SJSA1 (cell line): ENCODE measurements at places on chromosomes 11 and 22. TPM values are rescaled to one million over a fixed set of nuclear protein-coding genes. Genes with fewer than 3 reads are reported as not detected.

DNA sequence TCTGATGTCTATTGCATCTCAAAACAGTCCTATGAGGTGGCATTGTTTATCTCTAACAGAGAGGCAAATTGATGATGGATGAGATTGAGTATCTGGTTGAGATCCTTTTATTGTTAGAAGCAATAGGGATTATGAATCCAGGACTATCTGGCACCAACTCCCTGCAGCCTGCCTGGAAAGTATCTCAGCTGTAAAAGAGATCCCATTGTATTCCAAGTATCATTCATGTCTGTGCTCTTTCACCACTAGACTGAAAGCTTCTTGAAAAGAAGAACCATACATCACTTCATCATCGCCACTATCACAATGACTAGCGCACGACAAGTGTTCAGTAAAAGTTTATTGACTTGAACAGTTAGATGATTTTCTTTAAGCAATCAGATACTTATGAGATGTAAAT, 41.9 kb upstream of the PCF11 start:
- no peaks in the 10 kb centered on the region for H3K36me3 ChIP-seq
- no peak for DNase-seq
- no peak overlapping the region for H3K27ac ChIP-seq

DNA sequence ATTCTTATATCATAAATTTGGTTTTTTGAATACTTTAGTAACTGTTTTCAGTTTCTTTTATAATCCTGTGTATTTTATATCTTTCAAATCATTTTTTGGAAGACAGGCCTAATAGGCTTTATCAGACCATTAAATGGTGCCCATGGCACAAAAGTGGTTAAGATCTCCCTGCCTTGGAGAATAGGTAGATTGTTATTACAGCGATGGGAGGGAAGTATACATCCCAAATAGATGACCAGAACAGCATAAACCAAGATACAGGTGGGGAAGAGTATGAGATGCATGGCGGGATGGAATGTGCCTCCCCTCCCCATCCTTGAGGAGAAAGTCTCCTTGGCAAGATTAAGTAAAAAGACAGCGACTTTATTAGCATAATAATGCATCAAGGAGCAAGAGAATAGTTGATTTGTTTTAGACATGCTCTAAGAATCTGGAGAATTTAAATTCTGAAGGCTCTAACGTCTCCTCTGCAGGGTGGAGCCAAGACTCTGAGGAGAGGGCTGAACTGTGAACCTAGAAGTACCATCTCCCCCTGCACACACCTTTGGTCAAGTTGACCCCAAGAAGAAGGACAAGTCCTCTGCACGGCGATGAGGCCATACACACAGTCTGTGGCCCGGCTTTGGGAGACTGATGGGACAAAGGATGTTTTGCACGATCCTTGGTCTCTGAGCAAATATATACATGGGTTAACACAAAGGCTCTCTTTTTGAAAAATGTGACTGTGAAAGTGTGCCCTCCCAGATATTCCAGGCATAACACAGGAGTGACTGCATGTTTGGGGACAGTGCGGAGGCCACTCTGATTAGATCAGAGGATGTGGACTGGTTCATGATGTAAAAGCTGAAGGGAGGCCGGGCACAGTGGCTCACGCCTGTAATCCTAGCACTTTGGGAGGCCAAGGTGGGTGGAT, 61.1 kb upstream of the SLC35C1 start:
- no peak overlapping the region for H3K27ac ChIP-seq
- H3K36me3 ChIP-seq: no peaks in the 10 kb centered on the region
- peaks cover 24% of the 10 kb centered on the region for H3K27me3 ChIP-seq
- no peak overlapping the region for H3K4me3 ChIP-seq
- DNase-seq: no peak

GRCh38 chr22:36016684-36017083, 11.9 kb downstream of the RBFOX2 start:
- H3K27ac ChIP-seq: no peak overlapping the region
- H3K36me3 ChIP-seq: peaks cover 9% of the 10 kb centered on the region
- DNase-seq: no peak
- peaks cover 4% of the 10 kb centered on the region for H3K4me1 ChIP-seq
- no peak overlapping the region for H3K4me3 ChIP-seq

GRCh38 chr22:34804604-34805003, 261.4 kb upstream of the ISX start:
- H3K4me3 ChIP-seq: no peak overlapping the region
- no peaks in the 10 kb centered on the region for H3K4me1 ChIP-seq
- H3K27me3 ChIP-seq: no peaks in the 10 kb centered on the region
- H3K27ac ChIP-seq: no peak overlapping the region
- DNase-seq: no peak

- no peaks in the 10 kb centered on the region for H3K4me1 ChIP-seq
- no peak for DNase-seq
- H3K27me3 ChIP-seq: peaks cover 8% of the 10 kb centered on the region
- H3K36me3 ChIP-seq: no peaks in the 10 kb centered on the region
Measured at GRCh38 chr11:30594646-30595411, 8.7 kb upstream of the MPPED2 start.

- no peak for DNase-seq
- H3K4me3 ChIP-seq: no peak overlapping the region
- no peak overlapping the region for H3K27ac ChIP-seq
- H3K4me1 ChIP-seq: peaks cover 35% of the 10 kb centered on the region
Measured at GRCh38 chr11:69448471-69449284, 32.8 kb upstream of the LINC01488 start.

GRCh38 chr11:130677486-130678153, 229.2 kb downstream of the ADAMTS15 start:
- H3K4me3 ChIP-seq: no peak overlapping the region
- peak; percentile 74 for DNase-seq
- H3K27ac ChIP-seq: peak overlapping the region; percentile 90
- peaks cover 41% of the 10 kb centered on the region for H3K4me1 ChIP-seq
- H3K27me3 ChIP-seq: no peaks in the 10 kb centered on the region
- no peaks in the 10 kb centered on the region for H3K36me3 ChIP-seq

DNA sequence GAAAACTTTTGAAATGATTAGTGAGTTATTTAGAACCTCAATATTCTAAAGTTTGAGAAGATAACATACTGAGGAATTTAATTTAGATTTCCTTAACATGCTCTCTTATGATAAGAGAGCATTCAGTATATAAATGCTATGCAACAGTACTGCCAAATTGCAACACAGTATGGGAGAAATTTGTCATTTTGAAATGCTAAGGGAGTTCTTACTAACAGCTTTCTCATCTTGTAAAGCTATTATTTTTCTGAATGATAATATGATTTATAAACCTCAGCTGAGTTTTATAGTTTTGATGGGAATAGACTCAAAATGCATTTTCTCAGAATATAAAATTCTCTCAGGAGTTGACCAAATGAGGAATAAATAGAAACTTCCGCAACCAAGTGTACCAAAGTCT, 108.4 kb downstream of the SPON1 start:
- H3K27me3 ChIP-seq: no peaks in the 10 kb centered on the region
- H3K36me3 ChIP-seq: no peaks in the 10 kb centered on the region
- DNase-seq: no peak
- peaks cover 20% of the 10 kb centered on the region for H3K4me1 ChIP-seq
- H3K27ac ChIP-seq: no peak overlapping the region
- no peak overlapping the region for H3K4me3 ChIP-seq

DNA sequence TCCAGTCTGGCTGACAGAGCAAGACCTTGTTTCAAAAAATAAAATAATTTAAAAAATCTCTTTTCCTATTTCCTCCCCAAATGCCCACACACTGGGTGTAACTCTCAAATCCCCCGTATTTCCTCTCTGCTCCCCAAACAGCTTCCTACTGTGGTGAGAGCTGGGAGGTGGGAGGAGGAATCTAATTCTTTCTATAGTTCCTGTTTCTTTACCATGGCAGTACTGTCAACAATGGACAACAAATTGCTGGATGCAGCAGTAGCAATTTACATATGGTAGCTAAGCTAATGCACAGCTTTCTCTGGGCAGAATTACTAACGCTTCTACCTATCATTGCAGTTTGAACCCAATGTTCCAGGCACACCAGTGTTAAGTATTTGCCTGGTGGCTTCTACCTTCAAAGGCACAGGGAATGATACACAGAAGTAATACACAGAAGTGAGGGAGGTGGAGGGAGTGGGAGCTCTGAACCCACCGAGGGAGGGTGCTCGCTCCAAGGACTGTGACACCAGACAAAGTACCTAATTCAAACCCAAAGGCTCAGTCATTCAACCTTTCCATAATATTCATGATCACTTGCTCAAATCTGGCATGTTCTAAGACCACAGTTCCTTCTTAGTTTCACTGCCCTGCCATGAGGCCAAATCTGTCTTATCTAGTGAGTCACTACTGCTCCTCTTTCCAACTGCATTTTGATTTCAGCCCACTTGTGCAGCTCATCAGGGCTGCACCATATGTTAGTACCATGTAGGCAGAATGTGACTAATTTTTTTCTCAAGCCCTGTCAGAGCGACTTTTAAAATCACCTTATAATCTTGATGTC, 37.9 kb downstream of the CELF1 start:
- no peak for DNase-seq
- H3K27ac ChIP-seq: peak overlapping the region; percentile 17; the same call in 1 of the 2 replicates
- peaks cover 42% of the 10 kb centered on the region for H3K4me1 ChIP-seq
- H3K27me3 ChIP-seq: no peaks in the 10 kb centered on the region

DNA sequence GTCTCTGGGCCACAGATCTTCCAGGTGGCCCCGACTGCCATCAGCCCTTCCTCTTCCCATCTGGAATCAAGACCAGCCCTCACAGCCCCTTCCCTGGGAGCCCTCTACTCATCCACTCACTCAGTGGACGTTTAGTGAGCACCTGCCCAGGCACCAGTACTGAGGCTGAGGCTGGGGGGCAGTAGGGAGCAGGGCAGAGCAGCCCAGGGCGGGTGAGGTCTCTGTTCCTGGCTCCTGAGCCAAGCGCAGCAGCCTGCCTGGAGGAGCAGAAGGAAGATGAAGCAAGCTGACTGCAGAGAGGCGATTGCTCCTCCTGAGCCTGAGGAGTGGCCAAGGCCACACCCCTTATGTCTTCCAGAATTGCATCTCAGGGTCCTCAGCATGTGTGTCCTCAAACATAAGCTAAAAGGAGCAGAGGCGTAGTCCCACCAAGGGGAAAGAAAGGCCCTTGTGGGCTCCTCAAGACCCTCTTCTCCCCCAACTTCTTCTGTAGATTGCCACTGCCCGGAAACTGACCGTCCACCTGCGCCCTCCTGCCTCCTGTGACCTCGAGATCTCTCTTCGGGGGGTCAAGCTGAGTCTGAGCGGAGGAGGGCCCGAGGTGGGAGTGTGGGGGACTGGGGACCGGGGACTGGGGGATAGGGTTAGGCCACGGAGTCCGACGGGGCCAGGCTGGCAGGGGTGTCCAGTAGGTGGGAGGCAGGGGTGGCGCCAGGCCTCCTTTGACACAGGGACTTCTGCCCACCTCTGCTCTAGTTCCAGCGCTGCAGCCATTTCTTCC, 5.8 kb downstream of the MAPK8IP2 start:
- DNase-seq: no peak
- H3K4me3 ChIP-seq: no peak overlapping the region
- no peaks in the 10 kb centered on the region for H3K4me1 ChIP-seq
- H3K27me3 ChIP-seq: peaks cover 60% of the 10 kb centered on the region
- H3K27ac ChIP-seq: no peak overlapping the region

- H3K27me3 ChIP-seq: peaks cover 9% of the 10 kb centered on the region
- peaks cover 13% of the 10 kb centered on the region for H3K36me3 ChIP-seq
- no peak overlapping the region for H3K4me3 ChIP-seq
- no peak for DNase-seq
Measured at GRCh38 chr11:12922418-12922817, 86.7 kb upstream of the RASSF10 start.

DNA sequence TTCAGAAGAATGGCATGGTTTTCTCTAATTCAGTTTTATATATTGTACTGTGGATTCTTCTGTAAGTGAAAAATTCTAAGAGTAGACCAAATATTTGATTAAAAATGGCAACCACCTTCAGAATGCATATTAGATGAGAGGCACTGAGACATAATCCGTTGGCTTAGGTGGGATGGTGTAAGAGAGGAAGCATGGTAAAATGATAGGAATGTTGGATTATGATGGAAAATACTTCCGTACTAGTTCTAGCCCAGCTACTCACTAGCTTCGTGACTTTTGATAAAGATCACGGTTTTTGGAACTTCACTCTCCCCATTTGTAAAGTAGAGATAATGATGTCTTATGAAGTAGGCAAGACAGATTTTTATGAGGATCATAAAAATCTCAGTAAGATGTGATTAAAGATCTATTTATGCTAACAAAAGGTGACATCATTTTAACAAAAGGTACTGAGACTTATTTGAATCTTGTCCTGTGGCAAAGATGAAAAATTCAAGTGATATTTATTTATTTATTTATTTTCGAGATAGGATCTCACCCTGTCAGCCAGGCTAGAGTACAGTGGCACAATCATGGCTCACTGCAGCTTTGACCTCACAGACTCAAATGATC, 37.5 kb downstream of the UVRAG start:
- no peaks in the 10 kb centered on the region for H3K36me3 ChIP-seq
- no peaks in the 10 kb centered on the region for H3K27me3 ChIP-seq
- no peaks in the 10 kb centered on the region for H3K4me1 ChIP-seq
- DNase-seq: no peak
- no peak overlapping the region for H3K27ac ChIP-seq
- H3K4me3 ChIP-seq: no peak overlapping the region

- peaks cover 21% of the 10 kb centered on the region for H3K4me1 ChIP-seq
- H3K36me3 ChIP-seq: no peaks in the 10 kb centered on the region
- DNase-seq: peak; percentile 87
- no peaks in the 10 kb centered on the region for H3K27me3 ChIP-seq
- H3K4me3 ChIP-seq: peak overlapping the region; percentile 37
Measured at GRCh38 chr22:36156515-36157419, 3.8 kb downstream of the APOL3 start.

DNA sequence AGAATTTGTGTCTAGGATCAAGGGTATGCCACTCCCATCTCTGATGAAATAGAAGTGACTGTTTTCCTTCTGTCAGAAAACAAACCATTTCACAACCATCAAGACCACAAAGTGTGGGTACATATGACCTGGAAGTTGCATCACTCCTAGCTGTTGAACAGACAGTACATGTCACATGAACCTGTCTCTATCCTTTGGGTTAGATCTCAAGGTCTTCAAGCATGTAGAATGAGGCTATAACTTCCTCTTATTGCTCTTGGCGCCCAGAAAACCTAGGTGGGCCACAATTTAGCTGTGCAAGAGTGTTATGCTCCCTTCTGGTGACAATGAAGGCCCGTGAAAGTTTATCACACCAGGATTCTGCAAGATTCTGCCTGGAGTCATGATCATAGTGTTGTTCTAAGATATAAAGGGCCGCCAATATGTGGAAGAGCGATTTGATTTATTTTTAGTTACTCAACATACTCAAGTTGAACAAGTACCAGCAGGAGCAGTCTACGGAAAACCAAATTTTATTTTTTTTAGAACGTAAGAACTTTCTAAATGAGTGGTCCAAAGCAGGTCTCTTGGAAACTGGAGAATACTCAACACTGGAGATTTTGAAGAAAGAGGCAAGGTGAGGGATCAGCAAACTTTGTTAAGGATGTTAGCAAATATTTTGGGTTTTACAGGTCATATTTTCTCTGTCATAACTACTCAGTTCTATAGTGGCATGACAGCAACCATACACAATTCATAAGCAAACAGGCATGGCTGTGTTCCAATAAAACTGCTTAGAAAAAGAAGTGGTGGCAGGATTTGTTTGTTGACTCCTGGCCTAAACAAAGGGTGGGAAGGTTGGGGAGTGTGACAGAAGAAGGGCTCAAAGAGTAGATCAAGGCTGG, 101.8 kb downstream of the USP35 start:
- H3K27me3 ChIP-seq: no peaks in the 10 kb centered on the region
- no peaks in the 10 kb centered on the region for H3K4me1 ChIP-seq
- no peak overlapping the region for H3K4me3 ChIP-seq
- DNase-seq: no peak
- H3K36me3 ChIP-seq: no peaks in the 10 kb centered on the region

OLFML1 gene
- 0.09 and 1.1 TPM in 2 replicates for total RNA-seq

IGF2 gene
- total RNA-seq: 29.7 and 31.5 TPM in 2 replicates

CALCA gene
- not detected in 2 replicates for total RNA-seq

RANBP1 gene
- total RNA-seq: 962 and 1,093 TPM in 2 replicates

TRIM49D1 gene
- total RNA-seq: not detected in 2 replicates

MMP12 gene
- 0.05 TPM in 1 of 2 replicates, not detected in the other for total RNA-seq

HEPHL1 gene
- not detected in 2 replicates for total RNA-seq

GUCY1A2 gene
- total RNA-seq: 0.11 and 0.13 TPM in 2 replicates

AGBL2 gene
- total RNA-seq: 0.45 TPM in 1 of 2 replicates, not detected in the other
